ENCODE measurements at places on chromosomes 4 and X.

- no peak for DNase-seq
Measured at GRCh38 chrX:115023811-115024210, 6.4 kb upstream of the IL13RA2 start.

DNA sequence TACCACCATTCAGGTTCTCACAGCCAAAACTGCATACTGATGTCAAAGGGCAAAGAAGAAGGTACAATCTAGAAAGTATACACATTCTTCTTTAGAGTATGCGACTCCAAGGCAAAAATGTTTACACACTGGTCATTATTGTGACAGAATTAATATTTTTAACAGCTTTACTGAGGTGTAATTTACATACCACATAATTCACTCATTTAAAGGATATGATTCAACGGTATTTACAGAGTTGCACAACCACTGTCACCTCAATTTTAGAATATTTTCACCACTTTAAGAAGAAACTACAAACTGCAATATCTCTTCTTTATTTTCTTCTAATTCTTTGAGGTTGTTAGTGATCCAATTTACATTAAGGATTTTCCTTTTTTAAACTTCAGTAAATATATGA lies 325.4 kb upstream of the SMIM31 start:
- DNase-seq, result no peak

DNA sequence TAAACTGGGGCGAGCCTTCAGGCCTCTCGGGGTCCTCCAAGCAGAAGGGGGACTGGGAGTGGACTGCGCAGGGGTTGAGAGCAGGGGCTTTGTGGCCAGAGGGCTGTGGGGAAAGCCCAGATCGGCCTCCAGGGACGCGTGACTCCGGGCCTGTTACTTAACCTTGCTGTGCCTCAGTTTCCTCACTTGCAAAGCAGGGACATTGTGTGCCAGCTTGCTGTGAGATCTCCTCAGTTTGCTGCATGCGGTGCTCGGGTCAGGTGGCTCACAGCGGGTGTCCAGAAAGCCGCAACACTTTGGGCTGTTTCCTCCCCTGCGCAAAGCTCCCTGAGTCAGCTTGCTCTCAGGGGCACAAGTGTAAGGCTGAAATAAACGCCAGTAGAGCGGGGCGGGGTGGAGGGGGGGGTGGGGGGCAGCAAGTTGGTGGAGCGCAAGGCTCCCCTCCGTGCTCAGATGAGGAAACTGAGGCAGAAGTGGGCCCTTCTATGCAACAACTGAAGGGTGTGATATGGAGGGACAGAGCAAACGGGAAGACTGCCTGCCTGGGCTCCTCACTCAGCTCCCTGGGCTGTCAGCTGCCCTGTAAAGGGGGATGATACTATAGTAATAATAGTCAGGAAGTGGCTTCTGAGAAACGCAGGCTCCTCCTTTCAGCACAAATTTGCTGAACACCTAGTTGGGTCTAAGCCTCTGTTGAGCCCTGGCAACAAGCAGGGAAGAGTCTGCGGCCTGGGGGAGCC lies 101.0 kb downstream of the HMX1 start:
- DNase-seq, result no peak

DNA sequence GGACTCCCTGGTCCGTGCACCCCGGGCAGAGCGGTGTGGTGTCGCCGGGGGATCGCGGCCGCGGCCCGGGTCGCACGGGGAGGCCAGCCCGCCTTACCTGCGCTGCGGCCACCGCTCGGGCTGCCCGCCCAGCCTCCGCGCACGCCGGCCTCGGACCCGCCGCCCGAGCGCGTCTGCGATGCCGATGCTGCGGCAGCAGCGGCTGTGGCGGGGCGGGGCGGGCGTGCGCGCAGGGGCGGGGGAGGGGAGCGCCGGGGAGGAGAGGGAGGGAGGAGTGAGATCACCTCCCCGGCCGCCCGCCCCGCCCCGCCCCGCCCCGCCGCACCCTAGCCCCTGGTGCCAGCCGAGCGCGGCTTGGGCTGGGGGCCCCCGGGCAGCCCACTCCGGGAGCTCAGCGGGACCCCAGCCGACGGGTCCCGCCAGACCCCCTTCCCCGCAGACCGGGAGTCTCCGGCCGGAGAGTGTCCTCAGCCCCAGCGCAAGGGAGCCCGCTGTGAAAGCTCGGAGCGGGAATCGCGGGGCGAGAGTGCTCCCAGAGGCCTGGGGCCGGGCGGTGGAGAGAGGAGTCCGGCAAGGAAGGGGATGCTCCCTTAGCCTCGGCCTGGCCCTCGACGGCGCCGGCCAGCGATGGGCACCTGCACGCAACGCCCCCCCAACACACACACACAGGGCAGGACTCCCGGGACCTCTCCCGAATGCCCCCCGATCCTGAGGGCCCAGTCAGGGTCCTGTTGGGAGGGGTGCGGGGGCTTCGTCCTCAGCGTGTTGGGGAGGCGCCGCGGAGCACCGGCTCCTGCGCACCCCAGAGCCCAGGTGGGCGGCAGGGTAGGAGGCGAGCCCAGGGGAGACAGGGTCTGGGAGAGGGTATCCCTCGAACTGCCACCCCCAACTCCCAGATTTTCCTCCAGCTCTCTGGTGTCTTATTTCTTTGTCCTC lies at the start of gene L1CAM:
TSS of gene L1CAM (minus strand) at position 206 of the 936 bp plus-strand sequence. CDS start 10,337 bp downstream, outside the sequence.
- DNase-seq, result no peak

All from GM13976 (cell line).